ENCODE measurements at places on chromosomes 11 and 22.

DNA sequence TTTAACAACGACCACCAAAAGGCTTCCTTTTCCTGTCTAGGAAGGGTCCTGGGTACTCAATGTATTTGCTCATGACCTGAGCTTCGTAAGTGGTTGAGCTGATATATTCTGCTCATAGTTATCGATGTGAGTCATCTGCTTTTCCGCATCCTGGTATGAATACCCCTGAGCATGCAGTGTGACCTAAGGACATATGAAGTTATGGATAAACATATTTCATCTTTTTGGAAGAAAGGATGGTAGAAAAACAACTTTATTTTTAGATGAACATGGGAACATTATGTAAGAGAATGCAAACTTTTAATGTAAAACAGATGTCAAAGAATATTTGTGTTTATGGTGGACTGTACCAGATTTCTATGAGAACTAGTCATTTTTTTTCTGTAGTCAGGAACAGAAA lies 28.4 kb downstream of the TRPC6 start:
- DNase-seq = no peak

- DNase-seq = peak; percentile 17
Observed at GRCh38 chr11:86800076-86800959, at the start of gene PRSS23. Gene PRSS23, plus strand, starts transcription at chr11:86800542. Its CDS starts 7,102 bp downstream, at chr11:86807644.

GRCh38 chr11:64088162-64089026 lies 52.7 kb downstream of the FLRT1 start:
- DNase-seq = peak; percentile 19

- DNase-seq = no peak
Observed at GRCh38 chr11:120448240-120448639, 63.3 kb upstream of the GRIK4 start.

DNA sequence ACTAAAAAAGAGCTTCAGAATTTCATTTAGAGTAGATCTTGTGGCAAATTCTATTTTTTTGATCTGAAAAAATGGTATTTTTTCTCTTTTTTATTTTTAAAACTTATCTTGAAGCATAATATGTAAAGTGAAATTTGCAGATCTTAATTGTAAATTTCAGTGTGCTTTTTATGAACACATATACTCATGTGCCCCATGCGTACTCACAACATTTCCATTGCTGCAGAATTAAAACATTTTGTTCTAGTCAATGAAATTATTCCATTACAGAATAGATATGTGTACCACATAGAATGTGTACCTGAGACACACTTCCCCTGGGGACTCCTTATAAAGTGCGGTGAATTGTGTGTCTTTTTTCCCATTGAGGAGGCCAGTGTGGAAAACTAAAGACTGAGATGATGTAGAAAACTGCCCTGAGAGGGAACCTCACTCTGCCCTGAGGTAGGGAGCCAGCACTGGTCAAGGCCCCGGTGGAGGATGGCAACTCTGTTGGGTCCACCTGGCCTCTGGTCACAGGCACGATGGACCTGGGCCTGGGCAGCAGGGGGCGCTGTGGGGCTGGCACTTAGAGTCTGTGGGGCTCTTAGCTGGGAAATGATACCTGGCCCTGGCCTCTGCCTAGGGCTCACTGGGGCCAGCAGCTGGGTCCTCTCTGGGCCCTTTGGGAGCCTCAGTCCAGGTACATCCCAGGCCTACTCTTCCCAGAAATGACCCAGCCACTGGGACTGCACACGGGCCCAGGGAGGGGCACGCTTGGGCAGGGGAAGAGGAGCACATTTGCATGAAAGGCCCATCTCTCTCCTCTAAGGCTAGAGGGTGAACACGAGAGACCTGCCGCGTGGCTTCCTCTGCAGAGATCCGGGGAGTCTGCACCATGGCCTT lies 77.9 kb upstream of the TOP3B start:
- DNase-seq = peak; percentile 44

DNA sequence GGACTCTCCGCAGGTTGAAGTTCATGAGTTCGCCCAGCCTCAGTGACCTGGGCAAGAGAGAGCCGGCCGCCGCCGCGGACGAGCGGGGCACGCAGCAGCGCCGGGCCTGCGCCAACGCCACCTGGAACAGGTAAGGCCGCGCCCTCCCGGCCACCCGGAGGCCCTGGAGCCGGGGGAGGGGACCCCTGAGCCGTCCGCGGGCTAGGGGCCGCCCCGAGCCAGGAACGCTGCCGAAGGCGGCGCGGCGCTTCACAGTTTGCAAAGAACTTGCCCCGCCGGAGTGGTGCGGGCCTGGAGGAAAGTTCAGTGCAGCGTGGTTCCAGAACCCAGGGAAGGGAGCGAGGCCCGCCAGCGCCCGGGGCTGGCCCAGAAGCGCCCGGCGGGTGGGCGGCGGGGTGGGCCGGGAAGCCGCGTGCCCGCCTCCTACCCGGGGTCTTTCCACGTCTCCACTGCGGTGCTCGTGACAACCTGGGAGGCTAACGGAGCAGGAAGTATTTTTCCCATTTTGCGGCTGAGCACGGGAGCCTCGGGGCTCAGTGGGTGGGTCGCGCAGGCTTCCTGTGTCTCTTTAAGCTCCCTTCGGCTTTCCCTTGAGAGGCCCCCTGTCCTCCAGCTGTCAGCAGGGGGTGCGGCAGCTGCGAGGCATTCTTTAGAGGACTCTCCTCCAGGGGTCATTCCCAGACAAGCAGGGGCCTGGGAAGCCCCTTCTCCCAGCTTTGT lies 635 bp downstream of the PRR5 start:
- DNase-seq = peak; percentile 80

DNA sequence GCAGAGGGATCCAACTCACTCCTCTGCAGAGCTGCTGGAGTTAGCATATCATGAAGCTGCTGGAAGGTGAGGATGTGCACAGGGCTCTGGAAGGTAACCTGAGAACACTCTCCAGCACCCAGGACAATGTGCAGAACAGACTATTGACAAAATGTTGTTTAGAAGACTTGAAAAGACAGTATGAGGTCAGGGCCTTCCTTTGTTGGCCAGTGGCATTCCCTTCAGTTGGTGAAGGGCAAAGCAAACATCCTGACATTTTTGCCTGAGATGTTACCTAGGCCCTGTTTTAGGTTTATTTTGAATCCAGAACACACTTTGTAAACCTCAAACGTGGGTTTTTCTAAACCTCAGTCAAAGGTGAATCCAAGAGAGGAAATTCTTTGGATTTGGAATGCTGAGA lies 67.8 kb downstream of the DEPDC5 start:
- DNase-seq = no peak

DNA sequence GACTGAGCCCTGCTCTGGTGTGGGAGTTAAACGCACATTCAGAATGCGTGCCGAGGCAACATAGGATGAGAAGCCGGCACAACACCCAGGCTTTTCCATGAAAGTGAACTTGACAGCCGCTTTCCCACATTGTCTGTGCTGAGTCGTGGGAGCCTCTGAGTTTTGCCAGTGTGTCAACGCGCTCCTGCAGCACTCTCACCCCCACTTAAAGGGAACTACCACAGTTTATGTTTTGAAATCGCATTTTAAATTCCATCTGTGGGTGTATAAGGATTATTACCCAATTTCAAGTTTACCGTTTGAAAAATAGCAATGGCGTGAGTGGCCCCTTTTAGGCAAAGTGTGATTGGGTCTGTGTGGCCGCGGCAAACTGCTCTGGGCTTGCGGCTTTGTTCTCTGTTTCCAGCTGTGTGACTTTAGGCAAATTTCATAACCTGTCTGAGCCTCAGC lies 81.5 kb downstream of the FBLN1 start:
- no peak for DNase-seq

- peak; percentile 28 for DNase-seq
Observed at GRCh38 chr11:67266449-67267187, at the start of gene GRK2. Gene GRK2, plus strand, starts transcription at chr11:67266473. Its CDS starts 227 bp downstream, at chr11:67266700.

DNA sequence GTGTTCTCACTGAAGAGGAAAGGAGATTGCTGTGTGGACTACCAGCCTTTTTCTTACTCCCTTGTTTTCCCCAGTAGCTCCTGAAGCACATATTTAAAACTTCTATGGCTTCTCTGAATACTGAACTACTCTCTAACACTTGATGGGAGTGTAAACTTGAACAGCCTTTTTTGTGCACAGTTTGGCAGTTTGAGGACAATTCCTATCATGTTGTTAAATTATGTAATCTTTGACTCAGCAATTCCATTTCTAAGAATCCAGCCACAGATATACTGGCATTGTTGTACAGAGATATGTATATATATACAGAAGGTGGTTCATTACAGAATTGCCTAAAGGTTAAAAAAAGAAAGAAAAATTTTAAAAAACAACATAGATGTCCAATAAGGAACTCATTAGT lies 47.1 kb upstream of the EED start:
- no peak for DNase-seq

GRCh38 chr11:114098927-114099326 lies 39.4 kb downstream of the ZBTB16 start:
- no peak for DNase-seq

DNA sequence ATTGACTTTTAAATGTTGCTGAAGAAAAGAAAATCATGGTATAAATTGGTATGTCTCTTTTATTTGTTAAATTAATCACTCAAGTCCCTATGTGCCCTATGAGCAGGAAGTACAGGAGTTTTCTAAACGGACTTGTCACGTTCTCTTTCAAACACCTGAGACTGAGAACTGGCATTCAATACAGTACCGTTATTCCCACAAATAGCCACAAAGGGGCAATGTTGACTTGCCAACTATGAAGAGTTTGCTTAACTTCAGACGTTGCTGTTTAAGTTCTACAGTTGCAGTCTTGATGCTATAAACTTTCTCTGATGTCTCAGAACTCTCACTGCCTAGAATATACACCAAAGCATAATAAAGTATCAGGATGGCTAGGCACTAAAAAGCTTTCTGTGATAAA lies 7.6 kb downstream of the OR56A1 start:
- DNase-seq = no peak

DNA sequence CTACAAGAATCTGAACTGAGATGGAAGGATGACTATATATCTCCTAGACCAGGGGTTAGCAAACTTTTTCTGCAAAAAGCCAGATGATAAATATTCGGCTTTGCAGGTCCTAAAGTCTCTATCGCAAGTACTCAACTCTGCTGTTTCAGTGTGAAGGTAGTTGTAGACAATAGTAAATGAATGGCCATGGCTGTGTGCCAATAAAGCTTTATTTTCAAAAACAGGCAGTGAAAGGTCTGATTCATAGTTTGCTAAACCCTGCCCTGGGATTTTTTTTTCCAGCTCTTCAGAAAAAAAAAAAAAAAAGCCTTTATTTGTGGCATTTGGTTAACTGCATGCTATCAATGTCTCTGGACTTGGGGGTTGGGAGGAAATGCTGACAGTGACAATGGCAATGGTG lies 37.5 kb downstream of the FAM227A start:
- DNase-seq = no peak

DNA sequence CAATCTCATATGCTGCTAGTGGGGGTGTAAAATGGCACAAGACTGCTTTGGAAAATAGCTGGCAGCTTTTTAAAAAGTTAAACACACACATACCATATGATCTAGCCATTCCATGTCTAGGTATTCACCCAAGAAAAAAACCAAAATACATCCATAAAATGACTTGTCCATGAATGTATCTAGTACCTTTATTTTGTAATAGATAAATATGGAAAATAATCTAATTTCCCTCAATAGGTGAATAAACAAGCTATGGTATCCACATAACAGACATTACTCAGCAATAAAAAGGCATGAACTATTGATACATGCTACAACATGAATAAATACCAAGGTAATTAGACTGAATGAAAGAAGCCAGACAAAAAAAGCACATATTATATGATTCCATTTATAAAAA lies 22.9 kb downstream of the RNF141 start:
- DNase-seq = no peak

DNA sequence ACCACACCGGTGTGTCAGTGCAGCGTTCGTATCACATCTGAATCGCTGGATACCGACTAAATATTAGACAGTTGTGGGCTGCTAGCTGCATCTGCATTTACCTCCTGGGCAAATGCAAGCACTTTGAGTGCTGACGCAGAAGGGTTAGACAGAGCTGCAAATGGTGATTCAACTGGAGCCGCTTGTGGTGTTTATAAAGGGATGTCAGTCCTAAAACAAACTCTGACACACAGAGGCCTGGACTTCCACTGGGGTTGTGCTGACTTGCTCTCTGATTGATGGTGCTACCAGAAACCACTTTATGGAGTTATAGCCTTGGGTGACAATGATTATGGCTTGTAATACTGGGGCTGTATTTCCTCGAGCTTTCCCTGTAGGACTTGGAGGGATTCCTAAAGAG lies 374.4 kb downstream of the NTM start:
- DNase-seq = no peak

GRCh38 chr11:624705-625635 lies at the start of gene CDHR5:
Gene CDHR5, minus strand, starts transcription at chr11:624955. Its CDS starts 53 bp downstream, at chr11:624902.
- DNase-seq = no peak

- DNase-seq = no peak
Observed at GRCh38 chr11:128594226-128594625, 6.9 kb upstream of the ETS1 start.

DNA sequence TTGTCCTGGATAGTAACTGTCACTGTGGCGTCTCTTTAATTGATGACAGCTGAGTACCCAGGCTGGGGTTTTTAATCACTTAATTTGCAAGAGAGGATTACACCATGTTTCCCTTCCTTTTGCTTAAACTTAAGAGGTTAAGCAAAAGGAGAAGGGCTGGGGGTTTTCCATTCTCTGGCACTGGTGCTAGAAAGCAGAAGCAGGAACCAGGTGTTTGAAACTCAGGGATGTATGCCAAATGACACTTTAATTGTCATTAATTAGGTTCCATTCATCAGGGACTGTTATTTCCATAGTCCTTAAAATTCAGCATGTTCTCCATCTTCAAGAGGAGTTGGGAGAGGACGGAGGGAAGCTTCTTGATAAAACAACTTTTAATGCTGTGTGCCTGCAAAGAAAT lies 746.2 kb downstream of the NELL1 start:
- DNase-seq = peak; percentile 97

DNA sequence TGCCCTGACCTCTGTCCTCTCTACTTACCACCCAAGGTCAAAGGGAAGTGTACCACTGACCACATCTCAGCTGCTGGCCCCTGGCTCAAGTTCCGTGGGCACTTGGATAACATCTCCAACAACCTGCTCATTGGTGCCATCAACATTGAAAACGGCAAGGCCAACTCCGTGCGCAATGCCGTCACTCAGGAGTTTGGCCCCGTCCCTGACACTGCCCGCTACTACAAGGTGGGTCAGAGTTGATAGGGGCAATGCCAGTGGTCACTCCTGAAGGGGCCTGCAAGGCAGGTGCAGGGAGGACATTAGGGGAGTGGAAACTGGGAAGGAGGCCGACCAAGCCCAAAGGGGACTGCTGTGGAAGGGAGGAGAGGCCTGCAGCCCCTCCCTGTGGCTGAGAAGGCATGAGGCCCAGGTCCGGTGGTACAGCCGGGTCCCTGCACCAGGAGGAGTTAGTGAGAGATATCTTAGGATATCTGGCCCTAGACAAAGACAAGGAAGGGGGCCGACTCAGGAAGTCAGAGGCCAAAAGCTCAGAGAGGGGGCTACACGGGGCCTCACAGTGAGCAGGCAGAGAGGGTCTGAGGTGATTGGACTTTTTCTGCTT lies 17.9 kb downstream of the POLR3H start:
- no peak for DNase-seq
